Stimulated activated CD4-positive, alpha-beta T cell treated with anti-CD3 and anti-CD28 coated beads, Interleukin-1b, Interleukin-23, amount 100 ng/mL, for 1 hour (primary cell): ENCODE measurements at places on chromosomes 3 and 15.

GRCh38 chr15:76056931-76057330, 2.9 kb upstream of the TMEM266 start:
- no peak for DNase-seq

DNA sequence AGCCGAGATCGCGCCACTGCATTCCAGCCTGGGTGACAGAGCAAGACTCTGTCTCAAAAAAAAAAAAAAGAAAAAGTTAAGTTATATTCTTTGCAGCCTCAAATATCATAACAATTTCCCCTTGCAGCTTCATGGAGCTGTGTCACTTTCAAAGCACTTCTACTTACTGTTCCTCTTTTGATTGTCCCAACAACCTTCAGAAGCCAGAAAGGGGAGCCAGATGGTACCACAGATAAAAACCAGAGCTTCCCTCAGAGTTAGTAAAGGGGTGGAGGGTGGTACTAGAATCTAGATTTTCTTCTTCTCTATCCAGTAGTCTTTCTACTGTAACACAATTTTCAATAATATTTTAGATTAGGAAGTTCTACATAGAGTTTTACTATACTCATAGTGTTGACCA, 188.8 kb downstream of the TAFA4 start:
- DNase-seq, result no peak

DNA sequence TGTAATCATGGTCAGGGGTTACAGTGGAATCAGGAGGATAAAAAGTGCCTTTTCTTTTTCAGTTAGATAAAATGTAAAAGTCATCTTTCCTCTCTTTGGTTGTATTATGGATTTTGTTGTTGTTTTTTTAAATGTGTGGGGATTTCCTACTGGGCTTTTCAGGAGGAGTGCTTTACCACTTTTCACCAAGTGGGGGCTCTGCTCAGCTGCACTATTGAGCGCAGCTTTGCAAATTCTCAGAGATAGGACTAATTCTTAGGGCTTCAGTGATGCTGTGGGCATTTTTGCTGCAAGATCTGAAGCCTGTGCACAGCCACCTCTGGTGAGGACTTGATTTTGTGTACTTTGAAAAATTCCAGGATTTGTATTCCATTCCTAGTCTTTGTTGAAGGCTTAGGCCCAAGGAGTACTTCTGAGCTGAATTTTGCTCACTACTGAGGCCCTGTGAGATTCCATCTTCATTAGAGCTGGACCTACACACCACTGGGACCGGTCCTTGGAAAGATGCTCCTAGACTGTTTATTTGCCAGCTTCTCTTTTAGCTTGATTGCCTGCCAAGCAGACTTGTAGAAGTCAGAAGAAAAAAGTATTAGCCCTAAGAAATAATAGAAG, 7.5 kb downstream of the GNB5 start:
- no peak for DNase-seq

- DNase-seq, result no peak
These were observed 46.1 kb downstream of the KBTBD12 start for GRCh38 chr3:127961124-127961523.
